HuH-7 (cell line): ENCODE measurements at places on chromosomes 2 and 18.
A peak's percentile ranks its signal among the peaks of the same experiment; 100 is the strongest.

GRCh38 chr18:46528037-46528436 lies 129.0 kb downstream of the LOXHD1 start:
- DNase-seq = no peak

DNA sequence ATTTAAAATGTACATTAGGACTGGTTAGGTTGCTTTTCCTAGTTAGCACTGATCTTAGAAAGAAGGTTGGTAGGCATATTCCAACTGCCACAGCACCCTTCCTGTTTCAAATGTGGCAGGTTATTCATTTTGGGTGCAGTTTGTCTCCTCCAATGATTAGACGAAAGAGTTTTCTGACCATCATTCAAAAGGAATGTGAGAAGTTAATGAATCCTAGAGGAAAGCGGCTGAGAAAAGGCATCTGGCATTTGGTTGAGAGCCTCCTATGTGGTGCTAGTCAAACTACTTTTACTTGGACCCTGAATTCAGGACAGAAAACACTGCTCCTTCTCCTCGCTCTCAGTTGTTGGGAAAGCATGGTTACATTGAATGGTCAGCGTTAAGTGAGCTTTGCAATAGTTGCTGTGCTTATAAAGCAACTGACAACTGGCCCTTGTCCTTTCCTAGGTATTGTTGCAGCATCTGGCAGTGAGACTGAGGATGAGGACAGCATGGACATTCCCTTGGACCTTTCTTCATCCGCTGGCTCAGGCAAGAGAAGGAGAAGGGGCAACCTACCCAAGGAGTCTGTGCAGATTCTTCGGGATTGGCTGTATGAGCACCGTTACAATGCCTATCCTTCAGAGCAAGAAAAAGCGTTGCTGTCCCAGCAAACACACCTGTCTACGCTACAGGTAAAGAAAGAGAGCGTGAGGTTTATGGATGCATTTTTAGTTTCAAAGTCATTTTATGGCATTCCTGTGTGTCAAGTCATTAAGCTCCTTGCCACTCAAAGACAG lies 6.1 kb downstream of the TGIF1 start:
- no peak for DNase-seq

DNA sequence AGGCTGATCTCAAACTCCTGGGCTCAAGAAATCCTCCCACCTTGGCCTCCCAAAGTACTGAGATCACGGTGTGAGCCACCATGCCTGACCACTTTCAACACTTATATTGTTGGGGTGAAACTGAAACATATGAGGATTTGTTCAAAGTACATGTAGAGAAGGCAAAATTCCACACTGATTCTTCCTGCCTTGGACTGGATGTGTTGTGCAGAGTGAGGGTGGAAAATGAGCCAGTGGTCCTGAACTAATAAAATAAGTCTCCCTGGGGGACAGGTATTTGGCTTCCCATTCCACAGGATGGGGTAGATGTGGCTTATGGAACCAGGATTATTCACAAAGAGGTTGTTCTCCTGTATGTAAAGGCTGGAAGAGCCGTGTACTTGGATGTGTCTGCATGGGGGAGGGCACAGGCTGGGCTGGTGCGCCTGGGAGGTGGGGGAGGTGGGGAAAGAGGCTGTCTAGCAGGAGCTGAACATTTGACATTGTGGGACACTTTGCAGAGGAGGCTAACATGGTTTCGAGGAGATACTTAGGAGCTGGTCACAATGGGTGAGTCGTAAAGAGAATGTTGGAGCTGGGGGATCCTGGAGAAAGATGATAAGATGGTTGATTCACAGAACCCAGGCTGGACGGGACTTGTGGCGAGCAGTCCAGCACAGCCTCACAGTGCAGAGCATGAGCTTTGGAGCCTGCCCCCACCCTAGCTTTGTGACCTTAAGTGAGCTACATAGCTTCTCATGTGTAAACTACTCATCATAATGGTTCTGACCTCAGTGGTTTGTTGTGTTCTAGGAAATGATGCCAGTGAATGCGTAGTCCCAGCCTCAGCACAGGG lies at the start of gene TXNDC2:
TSS of gene TXNDC2 (plus strand) at position 804 of the 835 bp plus-strand sequence. CDS start 708 bp downstream, outside the sequence.
- DNase-seq = no peak

DNA sequence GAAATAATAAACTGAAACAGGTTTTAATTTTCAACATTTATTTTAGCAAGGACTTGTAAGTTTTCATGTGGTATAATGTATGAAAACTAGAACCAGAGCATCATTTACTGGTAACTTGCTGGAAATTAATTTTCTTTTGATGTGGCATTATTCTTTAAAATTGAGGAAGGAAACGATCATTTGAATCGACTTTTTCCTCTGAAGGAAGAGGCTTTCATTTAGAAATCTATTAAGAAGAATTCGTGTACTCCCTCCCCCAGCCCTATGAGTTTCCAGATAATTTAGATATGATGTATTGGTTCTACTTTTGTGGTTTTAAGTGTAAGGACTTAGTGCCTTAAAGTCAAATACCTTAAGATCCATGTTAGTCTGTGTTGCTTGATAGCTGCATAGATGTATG lies 2.5 kb downstream of the BABAM2 start:
- DNase-seq = no peak

GRCh38 chr2:97761192-97761591 lies 47.8 kb downstream of the ZAP70 start:
- DNase-seq = no peak

GRCh38 chr2:124921191-124921590 lies 896.1 kb downstream of the CNTNAP5 start:
- no peak for DNase-seq

DNA sequence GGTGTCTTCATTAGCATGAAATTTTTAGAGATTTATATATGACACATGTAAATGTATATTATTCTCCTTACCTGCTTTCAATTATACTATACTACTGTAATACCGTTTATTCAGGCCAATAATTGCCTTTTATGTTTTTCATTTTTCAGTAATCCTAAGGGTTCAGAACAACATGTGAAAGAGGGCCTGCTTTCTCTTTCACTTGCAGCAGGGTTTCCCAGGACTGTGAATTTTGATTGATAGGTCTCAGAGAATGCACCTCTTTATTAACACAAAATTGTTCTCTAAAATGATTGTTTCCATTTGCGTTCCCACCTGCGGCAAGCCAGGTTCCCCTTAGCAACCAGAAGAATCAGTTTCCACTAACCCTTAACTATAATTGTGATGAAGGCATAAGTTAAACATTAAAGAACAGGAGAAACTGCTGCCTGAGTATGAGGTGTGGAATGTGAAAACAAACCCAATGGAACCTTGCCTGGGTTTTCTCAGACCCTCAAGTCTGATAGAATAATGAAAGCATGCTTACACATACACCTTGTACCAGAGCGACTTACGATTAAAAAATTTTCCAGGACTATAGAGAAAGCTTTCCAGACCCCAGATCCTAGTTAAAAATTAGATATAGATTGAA lies 1591.2 kb upstream of the LRRTM1 start:
- DNase-seq = no peak

- DNase-seq = no peak
Measured at GRCh38 chr2:151614606-151615306, 119.5 kb downstream of the NEB start.

GRCh38 chr2:66426244-66427111 lies 8.4 kb upstream of the MEIS1 start:
- DNase-seq = no peak

GRCh38 chr2:10043256-10043905 lies at the start of gene KLF11:
TSS of gene KLF11 (plus strand) at chr2:10043550. CDS start at chr2:10043717, 167 bp downstream.
- peak; percentile 80 for DNase-seq

- DNase-seq = peak; percentile 51
Measured at GRCh38 chr2:237154082-237154638, 68.5 kb downstream of the COPS8 start.
